ENCODE measurements at places on chromosomes 11 and 22.

DNA sequence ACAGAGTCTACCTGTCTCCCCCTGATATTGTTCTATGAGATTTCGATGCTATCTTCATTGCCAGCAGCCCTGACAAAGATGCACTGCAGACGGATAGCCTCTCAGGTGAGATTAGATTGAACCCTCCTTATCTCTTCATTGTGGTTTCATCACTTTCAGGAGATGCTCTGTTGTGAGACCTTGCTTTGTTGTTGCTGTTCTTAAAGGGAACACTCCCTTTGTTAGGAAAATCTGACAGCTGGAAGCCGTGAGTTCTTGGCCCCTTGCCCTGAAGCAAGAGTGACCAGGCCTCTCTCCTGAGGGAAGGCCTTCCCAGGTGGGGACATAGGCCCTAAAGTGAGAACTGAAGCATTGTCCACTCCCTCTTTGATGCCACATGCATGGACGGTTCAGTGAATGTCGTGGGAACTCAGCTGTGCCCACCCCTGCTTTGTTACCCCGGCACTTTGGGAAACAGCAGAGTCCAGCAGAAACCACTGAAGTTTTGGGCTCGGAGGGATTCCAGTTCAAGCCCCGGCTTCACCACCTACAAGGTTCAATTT, 976.1 kb downstream of the TBC1D22A start:
- no peak for DNase-seq

GRCh38 chr11:13169709-13170108, 107.9 kb upstream of the BMAL1 start:
- DNase-seq, result no peak

- DNase-seq, result no peak
These were observed 18.7 kb downstream of the ZBED4 start for GRCh38 chr22:49872347-49872746.

GRCh38 chr11:65130631-65131416, 3.5 kb downstream of the SYVN1 start:
- DNase-seq, result no peak

GRCh38 chr11:2950825-2951224, 21.6 kb upstream of the PHLDA2 start:
- DNase-seq, result no peak

DNA sequence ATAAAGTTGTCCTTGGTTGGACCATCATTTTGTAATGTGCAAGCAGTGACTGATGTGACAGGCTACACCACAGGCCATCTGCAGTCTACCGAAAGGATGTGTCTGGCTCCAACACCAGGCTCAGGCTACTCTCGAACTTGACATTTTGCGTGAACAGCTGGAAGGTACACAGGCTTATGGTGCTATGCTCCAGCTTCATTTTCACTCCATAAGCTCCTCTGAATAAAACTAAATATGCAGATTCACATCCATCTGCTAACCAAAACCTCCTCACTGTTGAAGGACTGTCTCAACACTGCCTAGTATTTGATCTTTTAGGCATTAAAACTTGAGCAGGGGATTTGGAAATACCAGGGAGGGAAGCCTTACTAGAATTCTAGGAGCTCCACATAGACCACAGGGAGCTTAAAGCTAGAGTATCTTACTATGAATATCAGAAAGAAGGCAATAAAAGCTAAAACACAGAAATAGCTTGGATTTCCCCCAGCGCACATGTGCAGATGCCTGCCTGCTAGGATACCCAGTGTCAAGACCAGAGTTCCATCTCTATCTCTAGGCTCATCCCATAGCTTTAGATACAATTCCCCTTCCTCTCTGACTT, 383.9 kb upstream of the FAT3 start:
- no peak for DNase-seq

DNA sequence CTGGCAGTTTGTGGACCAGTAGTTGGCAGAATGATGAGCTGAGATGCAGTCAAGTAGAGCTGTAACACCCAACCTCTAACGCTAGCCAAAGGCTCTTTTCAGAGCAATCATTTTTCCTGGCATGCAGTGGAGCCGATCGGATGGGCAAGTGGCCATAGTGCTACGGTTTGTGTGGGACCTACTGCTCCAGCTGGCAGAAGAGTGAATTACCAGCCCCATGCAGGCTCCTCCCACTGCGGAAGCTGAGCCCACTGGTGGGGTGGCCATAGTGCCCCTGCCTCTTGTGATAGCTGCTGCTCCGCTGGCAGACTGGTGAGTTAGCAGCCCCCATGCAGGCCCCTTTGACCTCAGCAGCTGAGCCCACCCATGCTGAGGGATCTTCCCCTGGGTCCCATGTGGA, 27.0 kb upstream of the SC5D start:
- no peak for DNase-seq

- DNase-seq, result no peak
These were observed 351.7 kb downstream of the METTL15 start for GRCh38 chr11:28459912-28460311.

- DNase-seq, result no peak
These were observed 43.9 kb downstream of the DDX6 start for GRCh38 chr11:118746988-118747585.

DNA sequence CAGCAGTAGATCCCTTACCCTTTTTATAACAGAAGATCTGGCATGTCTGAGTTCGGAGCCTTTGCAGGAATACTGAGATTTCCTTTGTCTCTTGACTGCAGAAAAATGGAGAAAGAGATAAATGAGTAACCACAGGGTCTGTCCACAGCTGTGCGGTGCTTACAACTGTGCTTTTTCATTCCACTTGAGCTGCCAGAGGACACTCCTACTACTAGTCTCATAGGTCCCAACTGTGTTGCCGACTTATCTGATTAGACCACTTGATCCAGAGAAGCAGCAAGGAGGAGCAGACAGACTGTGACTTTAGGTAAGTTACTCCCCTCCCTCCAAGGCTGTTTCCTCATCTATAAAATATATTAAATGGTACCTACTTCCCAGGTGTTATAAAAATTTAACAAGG, 17.5 kb downstream of the FAM227A start:
- DNase-seq, result no peak

GRCh38 chr22:43222987-43223386, 36.1 kb upstream of the TTLL12 start:
- DNase-seq, result no peak

DNA sequence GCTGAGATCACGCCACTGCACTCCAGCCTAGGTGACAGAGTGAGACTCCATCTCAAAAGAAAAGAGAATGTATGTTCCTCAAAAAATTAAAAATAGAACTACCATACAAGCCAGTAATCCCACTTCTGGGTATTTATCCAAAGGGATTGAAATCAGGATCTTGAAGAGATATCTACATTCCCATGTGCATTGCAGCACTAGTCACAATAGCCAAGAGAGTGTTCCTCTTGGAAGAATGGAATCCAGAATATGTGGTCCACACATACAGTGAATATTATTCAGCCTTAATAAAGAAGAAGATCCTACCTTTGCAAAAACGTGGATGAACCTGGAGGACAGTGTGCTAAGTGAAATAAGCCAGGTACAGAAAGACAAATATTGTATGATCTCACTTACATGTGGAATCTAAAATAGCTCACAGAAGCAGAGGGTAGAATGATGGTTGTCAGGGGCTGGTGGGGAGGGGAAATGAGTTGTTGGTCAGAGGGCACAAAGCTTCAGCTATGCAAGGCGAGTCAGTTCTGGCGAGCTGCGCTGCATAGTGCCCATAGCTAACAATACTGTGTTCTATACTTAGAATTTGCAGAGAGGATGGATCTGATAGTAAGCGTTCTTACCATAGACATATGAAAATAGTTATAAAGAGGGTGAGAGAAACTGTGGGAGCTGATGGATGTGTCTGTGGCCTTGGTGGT, 32.1 kb downstream of the GRIK4 start:
- DNase-seq, result no peak

DNA sequence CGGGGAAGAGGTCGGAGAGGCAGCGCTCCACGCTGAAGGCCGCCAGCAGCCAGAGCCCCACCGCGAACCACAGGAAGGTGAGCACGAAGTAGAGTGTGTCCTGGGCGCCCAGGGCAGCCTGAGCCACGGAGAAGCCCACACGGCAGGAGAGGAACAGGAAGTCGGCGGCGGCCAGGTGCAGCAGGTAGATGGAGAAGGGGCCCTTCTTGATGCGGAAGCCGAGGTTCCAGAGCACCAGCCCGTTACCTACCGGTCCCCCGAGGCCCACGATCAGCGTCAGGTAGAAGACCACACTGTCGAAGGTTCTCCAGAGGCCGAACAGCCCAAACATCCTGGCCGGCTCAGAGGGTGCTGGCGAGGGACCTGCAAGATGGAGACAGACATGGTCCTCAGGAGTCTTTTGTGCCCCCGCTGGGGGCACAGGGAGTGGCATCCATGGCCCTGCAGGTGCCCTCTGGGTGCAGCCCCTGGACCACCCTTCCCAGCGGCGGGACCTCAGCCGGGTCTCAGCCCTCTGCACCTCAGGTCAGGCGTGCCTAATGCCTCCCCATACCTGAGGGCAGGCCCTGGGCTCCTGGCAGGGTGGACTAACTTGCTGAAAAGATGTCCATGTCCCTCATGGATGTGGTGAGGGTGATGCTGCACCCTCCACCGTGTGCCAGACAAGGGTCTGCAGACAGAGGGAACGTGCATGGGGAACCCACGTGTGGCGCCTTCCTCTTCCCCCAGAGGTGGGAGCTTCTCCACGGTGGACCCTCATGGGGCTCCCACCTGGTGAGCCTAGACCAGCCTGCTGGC, at the start of gene MRGPRG:
Gene MRGPRG, minus strand, starts transcription at position 331 of the 798 bp plus-strand sequence. Its CDS starts 0 bp downstream, at position 331.
- no peak for DNase-seq

DNA sequence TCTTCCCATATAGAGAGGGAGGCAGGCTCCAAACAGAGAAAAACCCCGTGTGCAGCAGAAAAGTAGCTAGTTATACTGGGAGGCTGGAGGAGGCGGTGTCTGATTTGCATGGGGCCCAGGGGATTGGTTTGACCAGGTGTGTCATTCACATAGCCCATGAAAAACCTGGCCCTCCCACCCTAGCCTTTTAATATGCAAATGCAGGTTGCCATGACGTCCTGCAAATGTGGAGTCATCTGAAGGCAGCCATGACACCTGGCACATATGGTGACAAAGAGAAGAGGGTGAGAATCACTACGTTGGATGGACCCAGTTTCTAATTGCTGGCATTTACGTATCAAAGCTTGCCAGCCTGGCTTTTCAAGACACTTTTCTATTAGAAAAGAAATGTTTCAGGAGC, 57.8 kb downstream of the FAM181B start:
- no peak for DNase-seq

DNA sequence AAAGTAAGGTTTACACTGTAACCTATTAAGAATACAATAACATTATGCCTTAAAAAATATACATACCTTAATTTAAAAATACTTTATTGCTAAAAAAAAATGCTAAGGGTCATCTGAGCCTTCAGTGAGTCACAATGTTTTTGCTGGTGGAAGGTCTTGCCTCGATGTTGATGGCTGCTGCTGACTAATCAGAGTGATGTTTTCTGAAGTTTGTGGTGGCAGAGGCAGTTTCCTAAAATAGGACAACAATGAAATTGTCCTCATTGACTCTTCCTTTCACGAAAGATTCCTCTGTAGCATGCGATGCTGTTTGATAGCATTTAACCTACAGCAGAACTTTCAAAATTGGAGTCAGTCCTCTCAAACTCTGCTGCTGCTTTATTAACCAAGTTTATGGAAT, 97.6 kb downstream of the FAT3 start:
- DNase-seq, result no peak

GRCh38 chr11:117002639-117003299, 95.5 kb downstream of the SIK3 start:
- DNase-seq, result no peak

DNA sequence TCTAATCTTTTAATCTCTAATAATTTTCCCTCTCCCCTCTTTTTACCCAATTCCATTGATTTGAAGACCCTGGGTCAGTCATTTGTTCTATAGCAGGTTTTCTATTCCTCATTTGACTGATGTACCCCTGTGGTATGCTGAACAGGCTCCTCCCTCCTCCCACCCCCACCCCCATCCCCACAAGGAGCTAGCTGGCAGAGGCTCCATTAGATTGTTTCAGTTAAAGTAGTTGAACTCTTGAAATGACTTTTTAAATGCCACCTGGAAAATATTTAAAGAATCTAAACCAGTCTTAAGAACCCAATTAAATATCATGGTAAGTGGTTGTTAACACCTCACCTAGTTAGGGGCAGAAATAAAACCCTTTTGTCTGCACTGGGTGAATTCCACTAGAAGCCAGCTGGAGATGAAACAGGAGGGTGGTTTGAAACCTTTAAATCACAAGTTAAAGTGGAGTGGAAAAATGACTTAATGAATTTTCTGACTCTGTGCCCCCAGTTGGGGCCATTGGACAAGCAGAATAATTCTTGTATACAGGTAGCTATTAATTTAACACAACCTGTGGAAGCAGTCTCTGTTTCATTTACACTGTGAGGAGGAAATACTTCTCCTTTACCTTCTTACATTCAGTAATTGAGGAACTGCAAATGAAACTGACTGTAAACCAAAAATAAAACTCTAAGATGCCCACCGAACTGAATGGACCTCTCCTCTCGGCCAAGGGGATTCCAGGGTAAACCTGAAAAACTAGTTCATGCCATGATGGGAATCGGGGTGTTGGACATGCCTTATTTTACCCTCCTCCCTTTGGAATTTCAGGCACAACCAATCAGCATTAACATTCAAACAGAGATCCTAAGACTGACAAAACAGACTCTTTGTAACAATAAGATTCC, 30.7 kb downstream of the PRR5L start:
- no peak for DNase-seq
